Kidney (tissue), 22 donors: ENCODE measurements at places on chromosomes 16 and 17. TPM values are rescaled to one million over a fixed set of nuclear protein-coding genes. Genes with fewer than 3 reads are reported as not detected.
A peak's percentile ranks its signal among the peaks of the same experiment; 100 is the strongest.

CNTNAP1 gene
- polyA plus RNA-seq: 1.4 TPM

MAP2K3 gene
- polyA plus RNA-seq: 40.1 TPM

KRT222 gene
- 1.2 TPM for polyA plus RNA-seq

WSCD1 gene
- polyA plus RNA-seq: 5.4 TPM

DNA sequence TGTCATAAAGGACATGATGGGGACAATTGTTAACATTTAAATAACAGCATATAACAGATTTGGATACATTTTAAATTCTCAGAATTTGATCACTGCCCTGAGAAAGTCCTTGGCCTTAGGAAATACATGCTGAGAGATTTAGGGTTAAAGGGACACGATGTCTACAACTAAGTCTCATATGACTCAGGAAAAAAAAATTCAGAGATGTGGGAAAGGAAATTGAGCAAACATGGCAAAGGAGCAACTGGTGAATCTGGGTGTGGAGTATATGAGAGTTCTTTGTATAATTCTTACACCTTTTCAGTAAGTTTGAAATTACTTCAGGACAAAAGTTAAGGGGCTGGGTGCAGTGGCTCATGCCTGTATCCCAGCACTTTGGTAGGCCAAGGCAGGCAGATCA lies 18.2 kb downstream of the MPP3 start:
- no peak for DNase-seq

GRCh38 chr16:51431517-51432241 lies 280.6 kb upstream of the SALL1 start:
- peak; percentile 90 for DNase-seq

DNA sequence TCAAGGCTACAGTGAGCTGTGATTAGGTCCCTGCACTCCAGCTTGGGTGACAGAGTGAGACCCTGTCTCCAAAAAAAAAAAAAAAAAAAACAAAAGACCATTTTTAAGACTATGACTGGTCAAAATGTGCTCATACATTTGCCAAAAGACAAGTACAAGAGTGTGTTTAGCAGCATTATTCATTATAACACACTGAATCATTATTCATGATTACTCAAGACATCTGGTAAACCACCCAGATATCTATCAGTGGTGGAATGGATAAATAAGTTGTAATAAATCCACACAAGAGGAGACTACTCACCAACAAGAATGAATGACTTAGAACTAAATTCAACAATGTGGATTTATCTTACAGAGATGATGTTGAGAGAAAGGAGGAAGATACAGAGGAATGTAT lies 716.3 kb downstream of the MAF start:
- DNase-seq: no peak

- DNase-seq: no peak
Measured at GRCh38 chr17:76238847-76239537, 1.3 kb downstream of the RNF157 start.

DNA sequence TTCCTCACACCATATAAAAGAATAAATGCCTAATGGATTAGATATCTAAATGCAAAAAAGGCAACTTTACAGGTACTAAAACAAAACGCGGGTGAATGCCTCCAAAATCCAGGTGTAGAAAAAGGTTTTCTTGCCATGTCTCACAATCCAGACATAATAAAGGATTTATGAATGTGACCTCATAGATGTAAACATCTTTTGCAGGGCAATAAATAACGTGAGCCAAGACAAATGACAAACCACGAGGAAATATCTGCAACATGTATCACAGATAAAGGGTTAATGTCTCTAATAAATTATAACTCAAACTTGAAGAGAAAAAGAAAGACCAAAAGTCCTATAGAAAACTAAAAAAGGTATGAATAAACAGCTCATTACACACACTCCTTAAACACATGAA lies 180.7 kb downstream of the PARN start:
- no peak for DNase-seq
